Activated CD4-positive, alpha-beta T cell treated with anti-CD3 and anti-CD28 coated beads for 24 hours (primary cell): ENCODE measurements at places on chromosomes 3 and 15.

- DNase-seq: no peak
Measured at GRCh38 chr3:141680620-141681389, 57.3 kb upstream of the RNF7 start.

GRCh38 chr3:100992231-100993012 lies 799 bp downstream of the ABI3BP start:
- DNase-seq: no peak

- DNase-seq: no peak
Measured at GRCh38 chr15:66932634-66933024, 132.8 kb upstream of the SMAD3 start.

DNA sequence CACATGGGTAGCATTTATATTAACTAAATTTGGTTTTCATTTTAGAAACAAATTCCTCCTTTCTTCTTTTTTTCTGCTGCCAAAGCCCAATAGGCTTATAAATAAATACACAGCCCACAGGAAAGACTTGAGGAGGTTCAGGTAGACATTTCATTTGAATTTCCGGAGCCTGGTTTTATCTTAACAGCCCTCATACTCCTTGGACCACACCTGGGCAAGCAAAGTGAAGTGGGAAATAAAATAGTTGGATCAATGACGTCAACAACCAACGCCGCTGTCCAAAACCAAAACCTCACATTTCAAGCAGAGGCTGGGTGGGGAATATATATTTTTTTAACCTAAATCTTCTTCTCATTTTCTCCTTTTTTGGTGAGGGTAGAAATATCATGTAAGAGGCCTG lies 53.2 kb downstream of the RFTN1 start:
- DNase-seq: no peak

- DNase-seq: no peak
Measured at GRCh38 chr15:62969442-62970089, 73.0 kb upstream of the TPM1 start.

GRCh38 chr15:61069394-61070075 lies 159.6 kb downstream of the RORA start:
- DNase-seq: no peak

GRCh38 chr3:194876403-194877095 lies 190.9 kb downstream of the FAM43A start:
- no peak for DNase-seq

GRCh38 chr3:127959873-127960272 lies 44.8 kb downstream of the KBTBD12 start:
- DNase-seq: no peak

DNA sequence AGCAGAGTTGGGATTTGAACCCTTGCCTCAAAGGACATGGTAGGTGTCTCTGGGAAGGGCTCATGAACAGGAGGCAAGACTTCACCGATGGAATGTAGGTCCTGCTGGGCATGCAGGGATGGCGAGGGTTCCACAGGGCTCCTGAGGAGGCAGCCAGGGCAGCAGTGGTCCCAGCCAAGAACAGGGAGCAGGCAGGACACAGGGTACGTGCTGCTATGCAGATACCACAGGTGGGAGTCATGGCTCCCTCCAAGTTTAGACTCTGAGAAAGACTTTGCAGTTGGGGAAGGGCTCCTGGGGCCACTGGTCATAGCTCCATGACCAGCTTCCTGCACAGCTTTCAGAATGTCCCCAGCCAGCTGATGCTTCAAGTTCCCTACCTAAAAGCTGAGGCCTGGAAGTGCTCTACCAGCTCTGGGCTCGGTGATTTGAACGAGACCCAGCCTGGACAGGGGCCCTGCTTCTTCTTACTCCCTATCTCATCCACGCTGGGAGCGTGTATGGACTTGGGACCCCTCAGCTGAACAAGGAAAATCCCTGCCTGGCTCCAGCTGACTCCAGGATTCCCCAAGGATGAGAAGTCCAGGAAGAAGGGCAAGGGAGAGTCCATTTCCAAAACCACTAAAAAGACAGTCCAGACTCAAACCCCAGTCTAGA lies 747 bp downstream of the MYL3 start:
- no peak for DNase-seq

GRCh38 chr3:142215106-142215505 lies 10.3 kb downstream of the GK5 start:
- no peak for DNase-seq

- DNase-seq: no peak
Measured at GRCh38 chr3:102332205-102332604, 102.6 kb upstream of the ZPLD1 start.

GRCh38 chr3:87949189-87949878 lies 109.5 kb downstream of the CGGBP1 start:
- no peak for DNase-seq

GRCh38 chr15:98635848-98636247 lies 12.5 kb upstream of the IGF1R start:
- DNase-seq: no peak

DNA sequence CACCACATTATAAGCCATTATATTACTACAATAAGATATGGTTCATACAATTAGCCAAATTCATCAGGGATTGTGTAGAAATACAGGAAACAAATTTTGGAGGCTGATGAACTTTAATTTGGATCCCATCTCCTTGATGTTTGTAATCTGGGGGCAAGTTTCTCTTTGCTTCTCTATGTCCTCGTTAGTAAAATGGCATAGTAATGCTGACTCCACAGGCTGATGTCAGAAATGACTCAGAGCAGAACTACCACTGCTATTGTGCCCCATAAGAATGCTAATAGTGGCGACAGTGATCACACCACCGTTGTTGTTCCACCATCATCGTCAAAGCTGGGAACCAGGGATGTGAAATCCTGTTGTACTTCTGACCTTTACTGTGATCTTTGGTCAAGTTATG lies 722.3 kb upstream of the LMCD1 start:
- DNase-seq: no peak

DNA sequence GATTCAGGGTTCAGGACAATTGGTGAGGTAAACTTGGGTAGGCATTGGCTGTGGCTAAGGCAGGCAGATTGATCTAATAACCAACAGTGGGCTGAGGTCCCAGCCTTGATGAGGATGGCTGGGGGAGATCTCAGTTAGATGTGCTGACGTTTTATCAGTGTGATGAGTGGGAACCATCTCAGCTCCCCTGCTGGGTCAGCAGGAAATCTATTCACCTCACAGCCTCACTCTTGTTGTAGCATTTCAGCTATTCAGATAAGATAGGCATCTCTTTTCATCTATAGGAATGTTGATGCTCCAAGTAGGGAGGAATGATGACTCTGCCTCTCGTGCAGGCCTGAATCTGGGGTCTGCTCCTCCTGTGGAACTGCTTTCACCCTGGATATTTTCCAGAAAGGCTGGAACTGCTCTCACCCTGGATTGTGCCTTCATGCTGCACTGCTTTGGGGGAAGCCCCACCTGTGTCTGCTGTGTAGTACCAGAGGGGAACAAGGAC lies 973.7 kb downstream of the NSUN3 start:
- no peak for DNase-seq

GRCh38 chr3:194485881-194486539 lies 792 bp downstream of the ATP13A3 start:
- peak; percentile 28 for DNase-seq

DNA sequence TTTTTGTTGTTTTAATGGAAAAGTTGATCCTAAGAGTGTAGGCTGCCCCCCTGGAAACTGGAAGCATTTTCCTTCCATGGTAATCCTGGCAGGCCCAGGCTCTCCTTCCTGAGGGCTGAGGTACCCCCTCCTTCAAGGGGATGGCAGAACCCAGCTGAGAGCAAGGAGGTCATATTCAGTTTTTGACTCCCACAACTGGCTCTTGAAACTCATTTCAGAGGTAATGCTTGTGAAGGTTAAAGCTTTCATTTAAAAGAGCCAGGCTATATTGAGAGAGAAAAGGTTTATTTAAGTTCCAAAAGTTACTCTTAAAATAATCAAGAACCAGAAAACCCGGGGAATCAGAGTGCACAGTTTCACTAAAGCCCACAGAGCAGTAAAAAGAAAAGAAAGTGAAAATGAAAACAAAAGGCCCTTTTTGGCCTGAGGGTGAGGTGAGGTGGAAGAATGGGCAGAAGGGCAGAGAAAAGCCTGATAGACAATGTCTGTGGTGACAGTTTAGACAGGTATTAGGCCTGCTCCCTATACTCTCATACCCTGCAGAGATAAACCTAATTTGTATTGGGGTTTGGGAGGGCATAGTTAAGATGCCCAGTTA lies 47.0 kb upstream of the RBP1 start:
- DNase-seq: no peak

DNA sequence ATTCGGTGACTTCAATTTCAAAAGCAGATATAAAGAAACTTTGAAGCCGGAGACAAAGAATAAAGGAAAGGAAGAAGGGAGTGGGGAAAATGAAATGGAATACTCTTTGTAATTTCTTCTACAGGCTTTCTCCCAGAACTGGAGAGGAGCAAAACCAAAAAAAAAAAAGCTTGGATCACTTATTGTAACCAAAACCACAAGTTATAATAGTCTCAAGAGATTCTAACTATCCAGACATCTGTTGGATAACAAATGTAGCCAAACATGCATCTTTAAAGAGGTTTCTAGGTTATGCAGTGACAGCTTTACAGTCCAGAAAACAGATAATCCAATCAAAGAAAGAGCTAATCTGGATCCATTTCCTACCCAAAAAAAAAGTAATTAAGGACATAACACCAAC lies 36.2 kb downstream of the VGLL3 start:
- no peak for DNase-seq

DNA sequence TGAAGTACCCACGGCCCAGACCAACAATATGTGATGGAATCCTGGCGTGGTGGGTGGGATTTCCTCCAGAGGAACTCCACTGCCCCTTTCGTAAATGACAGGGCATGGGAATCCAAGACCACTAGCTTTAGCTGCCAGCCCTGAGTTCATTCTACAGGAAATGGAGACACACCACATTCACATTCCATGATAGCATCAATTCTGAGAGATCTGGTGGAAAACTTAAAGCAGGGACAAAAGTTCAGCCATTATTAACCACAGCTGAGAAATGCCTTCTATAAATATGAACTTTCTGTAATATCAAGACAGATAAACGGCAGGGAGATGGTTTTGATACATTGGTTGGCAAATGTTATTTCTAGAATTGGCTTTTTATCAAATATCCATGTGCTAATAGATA lies 98.2 kb downstream of the FBN1 start:
- DNase-seq: no peak

DNA sequence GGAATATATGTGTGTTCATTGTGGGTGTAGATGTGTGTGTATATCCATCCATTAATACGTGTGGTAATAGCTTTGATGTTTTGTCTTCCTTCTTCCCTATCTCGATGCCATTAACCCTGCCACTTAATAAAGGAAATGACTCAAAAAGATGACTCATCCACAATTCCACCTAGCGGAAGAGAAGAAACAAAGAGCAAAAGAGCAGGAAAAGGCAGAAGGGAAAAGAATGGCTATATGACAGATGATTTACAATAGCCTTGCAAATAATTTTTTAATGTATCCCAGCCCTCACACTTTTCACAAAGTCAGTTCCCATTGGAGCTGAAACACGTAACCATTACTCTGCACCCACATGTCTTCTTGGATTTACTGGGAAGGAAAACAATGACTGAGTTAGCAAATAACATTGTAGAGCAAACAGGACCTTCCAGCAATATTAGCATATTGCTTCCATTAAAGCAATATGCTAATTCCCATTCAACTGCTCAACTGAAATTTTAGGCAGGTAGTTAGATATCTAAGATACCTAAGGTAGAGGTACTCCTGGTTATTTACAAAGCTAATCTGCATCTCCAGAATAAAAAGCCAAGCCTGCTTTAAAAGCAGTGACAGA lies 197.2 kb downstream of the KCNAB1 start:
- DNase-seq: no peak

GRCh38 chr3:66989860-66990696 lies 8.0 kb upstream of the KBTBD8 start:
- DNase-seq: no peak

- peak; percentile 10 for DNase-seq
Measured at GRCh38 chr15:44427756-44428724, 611 bp downstream of the CTDSPL2 start.

- peak; percentile 4 for DNase-seq
Measured at GRCh38 chr3:132006605-132007204, 28.1 kb downstream of the CPNE4 start.

DNA sequence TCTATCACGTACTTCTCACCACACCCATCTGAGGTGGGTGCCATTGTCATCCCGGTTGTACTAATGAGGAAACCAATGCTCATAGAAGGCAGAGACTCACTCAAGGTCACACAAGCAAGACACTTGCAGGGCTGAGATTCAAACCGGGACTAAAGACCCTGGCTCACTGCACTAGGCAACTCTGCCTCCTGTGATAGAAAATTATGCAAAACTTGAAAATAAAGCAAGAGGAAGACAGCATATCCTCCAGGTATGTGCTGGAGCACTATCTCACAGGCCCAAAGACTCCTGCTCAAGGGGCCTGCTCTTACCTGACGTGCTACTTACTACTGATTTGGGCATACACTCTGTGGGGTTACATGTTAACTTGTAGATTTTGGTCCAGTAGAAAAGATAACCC lies 25.6 kb downstream of the ANXA2 start:
- DNase-seq: no peak

GRCh38 chr3:71652781-71653413 lies 69.4 kb upstream of the FOXP1 start:
- no peak for DNase-seq

DNA sequence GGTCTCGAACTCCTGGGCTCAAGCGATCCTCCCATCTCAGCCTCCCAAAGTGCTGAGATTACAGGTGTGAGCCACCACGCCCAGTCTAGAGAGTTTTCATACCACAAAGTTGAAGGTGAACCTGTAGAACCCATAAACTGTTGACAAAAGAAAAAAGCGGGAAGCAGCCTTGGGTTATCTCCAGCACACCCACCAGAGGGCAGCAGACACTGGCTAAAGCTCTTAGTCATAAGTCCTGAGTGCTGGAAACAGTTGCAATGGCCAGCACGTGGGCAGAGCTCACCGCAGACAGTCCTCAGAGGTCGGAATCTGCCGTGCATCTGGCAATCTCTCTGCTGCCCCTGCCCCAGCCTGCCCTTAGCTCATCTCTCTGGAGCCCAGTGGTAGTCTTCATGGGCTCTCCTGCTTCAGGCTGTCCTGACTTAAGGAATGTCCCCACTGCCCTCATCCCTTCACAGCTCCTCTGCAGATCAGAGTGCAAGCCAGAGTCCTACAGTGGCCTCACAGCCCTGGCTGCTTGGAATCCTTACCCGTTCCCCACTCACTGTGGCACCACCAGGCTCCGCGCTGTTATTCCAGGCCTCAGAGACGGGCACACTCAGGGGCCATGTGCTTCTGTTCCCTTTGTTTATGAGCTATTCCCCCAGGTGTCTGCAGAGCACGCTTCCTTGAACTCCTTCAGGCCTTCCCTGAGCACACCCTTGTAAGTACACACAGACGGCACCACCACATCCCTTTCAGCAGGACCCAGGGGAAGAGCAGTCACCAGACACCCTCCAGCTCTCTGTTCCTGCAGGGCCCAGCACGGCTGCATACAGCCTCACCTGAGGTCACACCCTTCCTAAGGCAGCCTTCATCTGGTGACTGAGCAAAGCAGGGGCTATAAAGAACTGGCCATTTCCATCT lies 8.8 kb upstream of the ELP6 start:
- DNase-seq: peak; percentile 52

GRCh38 chr3:170500995-170501394 lies 82.3 kb downstream of the CLDN11 start:
- DNase-seq: no peak

GRCh38 chr3:55828712-55829111 lies 341.6 kb upstream of the WNT5A start:
- no peak for DNase-seq

- no peak for DNase-seq
Measured at GRCh38 chr3:182327196-182327681, 466.1 kb upstream of the ATP11B start.
